Activated gamma-delta T cell treated with Interleukin-2 at 50 U/mL for 16 hours (primary cell): ENCODE measurements at places on chromosomes 4 and X.
A peak's percentile ranks its signal among the peaks of the same experiment; 100 is the strongest.

DNA sequence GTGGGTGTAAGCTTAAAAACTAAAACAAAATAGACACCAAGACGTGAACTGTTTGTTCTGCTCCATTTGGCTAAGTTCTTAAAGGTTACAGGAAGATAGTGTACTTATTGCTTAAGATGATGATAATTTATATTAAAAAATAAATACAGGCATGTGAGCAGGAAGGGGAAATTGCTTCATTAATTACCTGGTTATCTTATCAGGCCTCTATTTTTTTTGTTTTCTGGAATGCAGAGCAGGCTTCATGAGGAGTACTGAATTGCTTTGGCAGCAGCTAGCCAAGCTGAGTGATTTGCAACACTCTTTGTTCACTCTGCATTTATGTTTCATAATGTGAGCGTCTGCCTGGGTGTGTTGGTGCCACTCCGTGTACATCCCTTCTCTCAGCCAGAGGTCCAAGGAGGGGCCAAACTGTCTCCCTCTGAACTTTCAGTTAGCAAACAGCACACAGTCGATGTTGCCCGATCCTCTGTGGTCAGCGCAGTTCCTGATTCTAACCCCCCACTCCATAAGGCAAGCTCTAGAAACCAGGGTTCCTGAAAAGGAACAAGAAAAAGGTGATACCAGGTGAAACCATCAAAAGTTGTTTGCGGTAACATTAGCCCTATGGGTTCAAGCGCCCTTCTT is 348.2 kb downstream of the SPRY1 start:
- no peak for DNase-seq

DNA sequence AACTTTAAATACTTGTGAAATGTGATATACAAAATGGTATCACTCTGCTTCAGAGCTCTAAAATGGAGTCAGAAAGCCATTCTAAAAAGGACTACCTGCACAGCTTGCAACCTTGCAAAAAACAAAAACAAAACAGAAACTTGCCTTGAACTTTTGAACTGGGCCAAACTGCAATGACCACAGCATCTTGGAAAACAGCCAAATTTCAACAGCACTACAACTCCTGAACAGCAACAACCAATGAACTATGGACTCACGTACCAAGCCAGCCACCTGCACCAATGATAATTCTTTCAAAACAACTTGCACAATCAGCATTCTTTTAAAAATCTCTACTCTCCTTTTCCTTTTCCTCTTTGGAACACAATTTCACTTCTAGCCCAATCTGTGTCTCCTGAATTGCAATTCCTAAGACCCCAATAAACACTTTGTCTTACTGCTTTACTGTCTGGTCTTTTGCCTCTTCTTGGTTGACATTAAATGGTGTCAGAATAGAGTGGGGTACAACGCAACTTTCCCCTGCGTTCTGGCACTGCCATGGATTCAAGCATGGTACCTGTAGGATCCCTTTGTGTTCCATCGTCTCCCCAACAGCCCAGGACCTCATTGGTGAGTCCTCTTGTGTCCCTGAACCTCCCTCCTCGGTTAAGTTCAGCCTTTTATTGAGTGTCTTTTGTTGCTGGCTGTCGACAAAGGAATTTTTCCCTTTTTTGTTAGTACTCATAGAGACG is 35.7 kb upstream of the FMR1 start:
- DNase-seq: no peak

DNA sequence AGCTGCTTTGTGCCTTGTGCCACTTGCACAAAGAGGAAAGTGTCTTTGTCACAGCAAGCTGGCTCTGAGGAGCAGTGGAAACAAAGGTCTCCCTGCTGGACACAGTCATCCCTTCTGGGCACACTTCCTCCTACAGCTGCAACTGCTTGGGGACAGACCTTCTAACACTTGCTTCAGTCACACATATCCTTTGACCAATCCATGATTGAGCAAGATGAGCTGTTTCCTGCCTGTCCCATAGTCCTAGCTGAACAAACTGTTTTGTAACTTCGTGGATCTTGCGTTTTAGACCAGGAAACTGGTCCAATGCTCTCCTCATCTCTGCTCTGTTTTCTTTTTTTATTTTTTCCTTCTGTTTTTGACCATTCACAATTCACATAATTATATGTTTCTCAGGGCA is 98.5 kb downstream of the RRAGB start:
- DNase-seq: no peak

DNA sequence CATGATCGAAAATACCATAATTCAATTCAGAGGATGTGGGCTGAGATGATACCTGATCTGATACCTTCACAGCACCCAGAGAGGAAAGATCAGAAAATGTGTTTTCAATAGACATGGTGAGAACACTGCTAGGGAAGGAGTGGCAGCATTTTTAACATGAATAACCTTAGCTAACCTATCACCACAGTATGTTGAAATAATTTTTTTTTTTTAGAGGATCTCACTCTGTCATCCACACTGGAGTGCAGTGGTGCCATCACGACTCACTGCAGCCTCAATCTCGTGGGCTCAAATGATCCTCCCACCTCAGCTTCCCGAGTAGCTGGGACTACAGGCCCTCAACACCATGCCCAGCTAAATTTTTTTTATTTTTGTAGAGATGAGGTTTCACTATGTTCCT is 90.5 kb upstream of the RAPGEF2 start:
- DNase-seq: no peak

DNA sequence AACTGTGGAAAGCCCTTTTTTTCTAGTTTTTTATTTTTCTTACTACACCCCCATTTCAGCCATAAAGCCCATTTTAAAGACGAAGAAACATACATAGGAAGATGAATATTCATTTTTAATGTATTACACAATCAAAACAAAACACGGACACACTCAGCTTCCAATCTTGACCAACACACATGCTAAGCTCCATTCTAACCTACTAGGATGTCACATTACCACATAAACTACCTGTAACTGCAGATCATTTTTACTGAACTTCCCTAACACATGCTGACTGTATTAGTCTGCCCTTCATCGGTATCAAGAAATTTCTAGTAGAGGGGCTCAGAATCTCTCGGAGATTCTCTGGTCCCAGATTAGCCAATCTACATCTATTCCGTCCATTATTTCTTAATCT is 1.8 kb downstream of the CCNI start:
- no peak for DNase-seq

- no peak for DNase-seq
Observed at GRCh38 chr4:92059615-92060014, 244.2 kb upstream of the GRID2 start.

DNA sequence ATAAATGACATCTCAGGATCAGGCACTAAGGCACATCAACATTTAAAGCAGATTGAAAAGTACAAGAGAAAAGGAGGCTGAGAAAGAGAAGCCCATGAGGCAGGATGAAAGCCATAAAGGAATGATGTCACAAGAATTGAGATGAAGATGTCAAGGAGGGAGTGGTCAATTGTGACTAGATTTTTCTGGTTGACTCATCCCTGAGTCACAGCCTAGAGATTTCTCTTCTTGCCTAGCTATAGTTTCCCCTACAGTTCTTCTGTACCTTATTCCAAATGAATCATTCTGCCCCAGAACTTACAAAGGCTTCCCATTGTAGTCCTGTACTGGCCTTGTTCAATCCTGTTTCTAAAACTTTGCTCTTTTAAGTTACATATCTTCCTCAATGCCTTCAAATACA is 3.4 kb upstream of the USP53 start:
- no peak for DNase-seq

DNA sequence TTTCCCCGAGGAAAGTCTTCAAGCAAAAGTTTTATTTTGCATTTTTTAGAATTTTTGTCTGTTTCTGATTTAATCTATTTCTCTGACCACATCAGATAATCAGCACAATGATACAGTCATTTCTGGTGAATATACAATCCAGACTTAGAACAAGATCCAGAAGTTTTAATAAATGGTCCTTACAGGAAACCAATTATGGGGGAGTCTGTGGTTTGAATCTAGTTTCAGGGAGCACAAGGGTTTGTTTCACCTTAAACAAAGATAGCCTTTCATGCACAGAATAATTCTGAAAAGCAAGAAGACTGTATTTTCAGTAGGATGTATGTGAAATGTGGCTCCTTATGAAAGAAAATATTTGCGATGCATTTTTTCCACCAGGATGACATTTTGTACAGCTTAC is 158.5 kb upstream of the ARSJ start:
- no peak for DNase-seq

GRCh38 chr4:1241466-1241935 is 7.4 kb downstream of the CTBP1 start:
- DNase-seq: no peak

DNA sequence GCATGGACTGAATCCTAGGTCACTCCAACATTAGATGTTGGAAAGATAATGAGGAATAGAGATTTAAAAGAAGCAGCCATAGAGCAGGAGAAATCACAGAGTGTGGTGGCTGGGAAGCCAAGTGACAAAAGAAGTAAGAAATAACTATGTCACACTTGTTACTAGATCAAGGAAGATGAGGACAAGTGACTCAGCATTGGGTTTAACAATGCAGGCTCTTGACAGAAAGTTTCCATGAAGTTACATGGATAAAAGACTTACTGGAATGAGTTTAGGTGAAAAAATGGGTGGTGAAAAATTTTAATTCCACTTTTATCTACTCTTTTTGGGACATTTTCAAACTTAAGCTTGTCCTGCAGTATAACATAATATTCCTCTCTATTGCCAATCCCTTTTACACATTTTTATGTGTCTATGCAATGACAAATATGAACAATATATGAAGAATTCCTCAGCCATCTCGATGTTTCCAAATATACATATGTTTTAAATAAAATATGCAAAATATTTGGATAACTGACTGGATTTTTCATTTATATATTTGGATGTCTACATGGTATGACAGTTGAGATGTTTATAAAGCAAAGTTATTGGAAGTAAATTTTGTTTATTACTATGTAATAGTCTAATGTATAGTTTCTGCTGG is 462.6 kb downstream of the IL15 start:
- DNase-seq: no peak

DNA sequence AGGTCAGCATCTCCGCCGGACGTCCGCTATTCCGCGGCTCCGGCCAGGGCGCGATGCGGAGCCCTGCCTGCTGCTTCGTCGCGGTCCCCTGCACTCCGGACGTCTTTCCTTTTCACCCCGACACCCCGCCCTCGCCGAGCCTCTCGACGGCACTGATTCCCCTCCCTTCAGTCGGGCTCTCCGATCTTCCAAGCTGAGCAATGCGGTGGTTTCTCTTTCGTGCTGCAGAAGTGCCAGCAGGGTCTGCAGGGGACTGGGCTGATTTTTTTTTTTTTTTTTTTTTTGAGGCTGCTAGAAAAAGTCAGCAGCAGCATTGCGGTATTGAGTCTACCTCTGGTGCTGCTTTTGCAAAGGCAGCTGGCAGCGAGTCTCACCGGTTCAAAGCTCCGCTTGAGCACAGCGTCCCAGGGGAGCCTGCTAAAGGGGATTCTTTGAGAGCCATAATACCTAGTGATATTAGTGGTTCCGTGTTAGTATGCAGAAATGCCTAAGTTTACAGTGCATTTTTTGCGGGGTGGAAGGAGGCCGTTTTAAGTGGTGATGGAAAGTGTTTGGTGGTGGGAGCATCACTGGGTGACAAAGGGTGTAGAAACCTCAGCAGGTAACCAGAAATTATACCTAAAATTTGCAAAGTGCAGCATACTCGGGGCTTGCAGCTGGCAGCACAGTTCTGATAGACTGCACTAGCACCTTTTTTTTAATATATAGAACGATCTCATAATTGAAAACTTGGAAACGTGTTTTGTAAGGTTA is 969 bp downstream of the STIM2 start:
- peak; percentile 67 for DNase-seq

GRCh38 chr4:1459081-1459721 is 53.0 kb upstream of the NKX1-1 start:
- no peak for DNase-seq

DNA sequence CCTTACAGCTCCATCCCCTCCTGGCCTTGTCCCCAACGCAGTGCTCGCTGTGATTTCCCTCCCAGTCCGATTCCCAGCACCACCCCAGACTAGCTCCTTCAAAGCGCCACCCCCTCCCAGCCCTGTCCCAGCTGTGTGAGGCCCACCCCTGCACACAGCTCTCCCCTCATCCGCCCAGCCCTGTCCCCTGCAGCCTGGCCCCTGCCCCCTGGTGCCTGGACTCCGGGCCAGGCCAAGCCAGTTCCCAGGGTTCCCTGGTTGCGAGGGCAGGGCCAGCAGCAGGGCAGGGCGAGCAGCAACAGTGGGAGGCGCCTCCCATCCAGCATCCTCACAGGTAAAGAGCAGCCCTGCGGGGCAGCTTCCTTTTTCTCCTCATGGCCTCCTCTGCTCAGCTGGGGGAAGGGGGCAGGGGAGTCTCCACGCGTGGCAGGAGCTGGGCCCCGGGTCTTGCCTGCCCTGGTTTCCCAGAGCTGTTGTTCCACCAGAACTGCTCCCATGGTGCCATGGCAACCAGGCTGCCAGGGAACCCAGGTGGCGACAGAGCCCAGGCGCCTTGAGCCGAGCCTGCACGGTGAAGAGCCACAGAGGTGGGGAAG is 24.8 kb downstream of the IQSEC2 start:
- no peak for DNase-seq

DNA sequence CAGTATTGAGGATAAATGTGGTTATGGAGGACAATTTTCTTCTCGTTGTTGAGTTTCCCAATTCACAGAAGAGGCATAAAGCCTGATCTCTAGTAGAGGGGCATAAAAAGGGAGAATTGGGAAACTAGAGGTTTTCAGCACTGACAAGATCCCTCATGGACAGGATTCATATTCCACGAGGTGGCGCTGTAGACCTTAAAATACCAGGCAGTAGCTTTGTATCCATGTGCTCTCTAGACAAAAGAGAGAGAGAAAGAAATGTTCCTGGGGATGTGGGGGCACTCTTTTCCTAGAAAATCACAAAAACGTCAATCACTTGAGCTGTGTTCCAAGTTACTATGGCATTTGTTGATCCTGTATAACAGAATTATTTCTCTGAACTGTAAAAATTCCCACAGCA is 128.3 kb downstream of the MAGEE1 start:
- DNase-seq: no peak

DNA sequence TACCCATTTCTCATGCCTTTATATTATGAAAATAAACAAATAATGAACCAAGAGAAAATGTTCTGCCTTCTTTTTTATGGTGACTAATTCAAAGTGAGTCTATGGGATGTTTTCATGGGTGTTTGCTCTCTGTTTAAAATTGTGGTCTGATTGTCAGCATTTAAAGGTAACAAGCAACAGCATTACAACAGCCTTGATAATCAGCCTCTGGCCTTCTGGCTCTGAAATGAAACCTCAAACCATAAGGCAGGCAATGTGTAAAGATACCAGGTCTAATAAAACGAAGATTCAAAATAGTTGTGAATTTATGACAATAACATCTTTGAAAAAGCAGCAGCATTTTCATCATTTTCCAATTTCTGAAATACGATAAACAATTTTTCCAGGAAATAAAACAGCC is 63.7 kb downstream of the FAM13A start:
- DNase-seq: no peak
